ENCODE measurements at places on chromosomes 3 and 15.

GRCh38 chr3:17765819-17766472 lies 23.5 kb upstream of the TBC1D5 start:
- DNase-seq: no peak

GRCh38 chr15:60735559-60736047 lies 256.7 kb upstream of the ICE2 start:
- no peak for DNase-seq

DNA sequence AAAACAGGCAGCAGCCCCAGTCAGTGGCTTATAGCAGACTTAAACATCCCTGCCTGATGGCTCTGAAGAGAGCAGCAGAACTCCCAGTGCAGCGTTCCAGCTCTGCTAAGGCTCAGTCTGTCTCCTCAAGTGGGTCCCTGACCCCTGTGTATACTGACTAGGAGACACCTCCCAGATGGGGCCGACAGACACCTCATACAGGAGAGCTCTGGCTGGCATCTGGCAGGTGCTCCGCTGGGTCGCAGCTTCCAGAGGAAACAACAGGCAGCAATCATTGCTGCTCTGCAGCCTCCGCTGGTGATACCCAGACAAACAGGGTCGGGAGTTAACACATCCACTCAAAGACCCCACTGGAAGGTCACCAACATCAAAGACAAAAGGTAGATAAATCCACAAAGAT lies 93.5 kb downstream of the RFX7 start:
- DNase-seq: no peak

DNA sequence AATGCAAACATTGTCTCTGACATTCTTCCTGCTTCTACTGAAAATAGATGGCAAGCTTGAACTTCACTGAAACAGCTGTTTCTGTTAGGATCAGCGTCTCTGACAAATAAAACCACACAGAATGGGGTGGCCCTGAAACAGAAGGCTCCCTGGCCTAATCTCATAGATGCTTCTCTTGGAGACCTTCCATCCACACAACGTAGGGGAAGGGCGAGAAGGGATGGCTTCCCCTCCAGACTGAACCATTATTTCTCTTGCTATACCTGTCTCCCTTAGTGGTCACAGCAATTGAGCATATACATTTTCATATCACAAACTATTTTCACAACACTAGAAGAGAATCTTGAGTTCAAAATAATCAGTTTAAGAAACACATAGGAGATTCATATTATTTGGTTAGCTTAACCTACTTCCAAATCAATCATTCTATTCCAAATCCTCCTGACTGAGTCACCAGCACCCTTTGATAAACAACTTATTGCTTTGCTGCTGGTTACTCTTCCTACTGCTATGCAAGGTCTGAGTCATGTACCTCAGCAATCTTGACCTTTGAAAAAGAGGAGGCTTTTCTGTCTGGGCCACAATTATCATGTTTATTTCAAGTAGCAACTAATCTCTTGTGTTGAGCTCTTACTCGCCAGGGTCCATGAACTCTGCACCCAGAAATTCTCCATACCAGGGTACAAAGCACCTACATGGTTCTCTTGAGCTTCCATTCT lies 45.5 kb downstream of the CBLB start:
- DNase-seq: no peak

DNA sequence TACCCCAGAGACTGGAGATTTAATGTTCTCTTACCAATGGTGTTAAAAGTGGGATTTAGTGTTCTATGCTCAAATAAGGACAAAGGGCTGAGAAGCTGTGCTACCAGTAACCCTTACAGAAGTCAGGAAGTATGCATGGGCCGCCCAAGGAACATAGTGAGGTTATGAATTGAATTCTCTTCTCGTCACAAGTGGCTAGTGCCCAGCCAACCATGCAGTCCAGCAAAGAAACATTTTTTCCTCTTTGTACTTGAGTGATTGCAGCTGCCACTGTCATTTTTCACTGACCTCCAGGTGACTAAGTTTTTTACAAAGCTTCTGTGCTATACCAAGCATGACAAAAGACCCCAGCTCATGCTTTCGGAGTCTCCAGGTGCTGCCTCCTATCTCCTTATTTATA lies 110.6 kb upstream of the DCBLD2 start:
- no peak for DNase-seq

DNA sequence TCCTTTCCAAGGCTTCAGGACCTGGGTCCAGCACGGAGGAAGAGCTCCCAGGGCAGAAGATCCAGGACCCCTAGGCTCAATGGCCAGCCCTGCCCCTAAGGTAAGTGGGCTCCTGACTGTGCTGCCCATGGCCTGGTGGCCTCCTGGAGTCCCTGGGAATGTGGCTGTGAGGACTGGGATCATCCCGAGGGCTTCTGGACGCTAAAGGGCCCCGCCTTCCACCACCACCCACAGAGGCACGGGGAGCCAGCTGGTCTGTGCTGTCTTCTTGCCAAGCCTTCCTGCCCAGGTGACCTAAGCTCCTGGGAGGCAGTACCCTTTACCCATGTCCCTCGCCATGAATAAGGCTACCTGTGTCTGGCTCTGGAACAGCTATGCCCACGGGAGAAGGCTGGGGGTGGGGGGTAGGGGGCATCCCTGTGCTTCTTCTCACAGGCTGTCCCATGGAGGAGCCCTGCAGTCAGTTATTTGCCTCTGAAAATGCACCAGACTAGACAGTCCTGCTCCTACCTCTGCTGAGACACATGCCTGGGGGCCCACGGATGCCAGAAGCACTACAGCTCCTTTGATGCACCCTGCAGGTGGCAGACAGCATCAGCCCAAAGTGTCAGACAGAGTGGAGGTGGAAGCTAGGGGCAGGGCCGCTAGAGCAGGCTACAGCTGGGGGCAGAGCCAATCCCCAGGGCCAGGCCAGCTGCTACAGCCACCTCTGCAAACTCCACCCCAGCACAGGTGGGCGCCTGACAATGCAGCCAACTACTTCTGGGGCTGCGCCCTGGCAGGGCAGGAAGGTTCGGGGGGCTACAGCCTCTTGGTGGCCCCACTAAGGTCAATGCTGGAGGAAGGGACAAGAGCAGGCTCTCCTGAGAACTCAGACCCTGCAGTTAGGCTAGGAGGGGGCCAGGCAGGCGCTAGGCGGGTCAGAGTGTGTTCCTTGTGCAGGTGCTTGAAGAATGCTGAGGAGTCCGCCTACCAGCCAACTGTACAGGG lies 90.9 kb downstream of the SEC22A start:
- no peak for DNase-seq

DNA sequence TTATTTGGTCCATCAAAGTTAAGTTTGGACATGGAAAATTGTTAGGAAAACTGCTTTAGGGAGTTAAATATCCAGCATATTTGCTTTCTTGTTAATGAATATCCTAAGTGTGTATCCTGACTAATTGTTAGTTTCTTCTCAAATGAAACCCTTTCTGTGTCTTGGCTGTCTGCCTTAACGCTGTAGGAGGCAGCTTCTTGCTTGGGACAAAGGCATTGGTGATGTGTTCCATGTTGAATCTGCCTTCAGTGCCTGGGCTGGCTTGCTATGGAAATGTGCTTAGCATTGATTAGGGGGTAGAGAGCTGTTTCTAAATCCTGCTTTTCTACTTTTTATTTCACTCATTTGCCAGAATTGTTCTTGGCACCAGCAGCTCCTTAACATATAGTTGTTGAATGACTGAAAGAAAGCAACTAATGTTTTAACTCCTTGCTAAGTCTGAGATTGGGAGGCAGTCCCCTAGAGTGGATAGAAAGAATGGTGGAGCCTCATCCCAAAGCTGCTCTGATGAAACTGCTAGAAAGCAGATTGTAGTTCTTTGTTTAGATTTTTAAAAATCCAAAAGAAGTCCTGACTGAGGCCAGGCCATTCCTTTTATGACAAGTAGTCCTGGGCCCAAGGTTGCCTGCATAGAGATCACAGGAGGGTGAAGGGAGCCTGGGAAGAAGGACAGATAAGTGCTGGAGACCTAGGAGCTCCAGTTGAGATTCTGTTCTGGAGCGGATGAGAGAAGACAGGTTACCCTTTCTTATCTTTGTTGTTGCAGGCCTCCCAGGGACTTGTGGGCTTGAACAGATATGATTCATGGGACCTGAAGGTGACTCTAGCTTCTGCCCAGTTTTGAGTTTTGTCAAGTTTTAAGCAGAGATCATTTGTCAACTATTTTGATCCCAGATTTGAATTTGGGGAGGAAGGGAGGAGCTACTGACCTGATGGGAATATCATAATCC lies 39.3 kb downstream of the OXNAD1 start:
- no peak for DNase-seq

DNA sequence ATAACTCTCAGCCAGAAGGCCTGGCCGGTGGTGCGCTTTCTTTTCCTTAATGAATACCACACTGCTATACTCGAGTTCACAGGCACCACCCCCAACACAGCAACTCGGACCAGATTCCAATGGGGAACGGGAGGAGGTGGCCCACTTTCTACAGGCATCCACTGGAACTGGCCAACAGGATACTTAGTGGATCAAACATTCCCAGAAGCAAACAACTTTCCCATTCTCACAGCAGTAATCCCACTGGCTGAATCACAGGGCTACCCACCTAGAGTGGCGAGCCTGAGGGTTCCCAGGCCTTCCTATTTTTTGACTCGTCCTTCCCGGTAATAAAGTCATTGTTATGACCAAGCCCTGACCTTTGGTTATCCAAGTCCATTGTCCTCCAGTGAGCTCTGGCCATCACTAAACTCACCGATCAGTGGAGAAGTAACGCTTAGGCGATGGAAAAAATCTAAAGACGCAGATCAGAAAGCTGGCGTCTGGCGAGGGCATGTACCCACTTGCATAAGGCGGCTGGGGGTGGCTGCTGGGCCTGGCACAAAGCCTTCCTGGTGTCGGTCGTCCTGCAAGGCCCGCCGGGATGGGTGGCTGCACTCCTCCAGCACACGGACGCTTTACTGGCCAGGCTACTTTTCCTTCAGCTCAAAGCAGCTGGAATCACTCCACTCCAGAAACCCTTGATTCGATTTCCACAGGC lies 1.2 kb downstream of the EOGT start:
- DNase-seq: no peak

- no peak for DNase-seq
Measured at GRCh38 chr3:31291818-31292217, 240.9 kb upstream of the STT3B start.

DNA sequence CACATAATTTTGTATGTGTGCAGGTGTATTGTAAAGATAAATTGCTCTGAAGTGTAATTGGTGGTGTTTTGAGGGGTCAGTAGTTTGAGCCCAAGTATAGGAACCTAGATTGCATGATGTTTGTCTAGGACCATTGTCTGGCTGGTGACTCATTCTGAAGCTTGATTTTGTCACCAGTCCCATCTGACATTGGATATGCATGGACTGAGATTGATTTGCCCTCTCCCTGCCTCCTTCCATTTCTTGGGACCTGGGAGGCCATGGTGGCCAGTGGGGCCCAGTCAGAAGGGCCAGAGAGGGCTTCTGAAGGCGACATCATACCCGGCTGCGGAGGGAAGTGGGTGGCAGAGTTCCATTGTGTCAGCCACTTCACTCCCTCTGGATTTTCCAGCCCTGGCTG lies 62.3 kb downstream of the PDIA5 start:
- DNase-seq: no peak

DNA sequence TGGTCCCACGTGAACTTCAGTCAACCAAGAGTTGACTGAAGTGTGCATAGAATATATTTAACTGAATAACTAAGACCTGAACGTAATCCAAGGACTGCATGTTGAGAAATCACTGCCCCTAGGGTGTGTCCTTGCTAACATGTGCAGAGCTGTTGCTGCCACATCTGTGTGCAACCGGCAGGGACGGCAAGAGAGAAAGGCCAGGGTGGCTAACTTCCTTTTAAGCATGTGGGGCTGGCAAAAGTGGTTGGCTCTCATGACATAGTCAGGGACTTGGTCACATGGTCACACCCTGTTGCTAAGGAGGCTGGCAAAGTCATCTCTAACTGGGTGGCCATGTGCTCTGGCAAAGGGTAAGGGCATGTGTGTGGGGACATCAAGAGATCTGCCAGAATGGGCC lies 52.4 kb downstream of the GASK1A start:
- DNase-seq: no peak

- no peak for DNase-seq
Measured at GRCh38 chr15:62291262-62291661, 126.2 kb upstream of the C2CD4B start.

GRCh38 chr3:193894121-193894863 lies 241.7 kb upstream of the HES1 start:
- no peak for DNase-seq

DNA sequence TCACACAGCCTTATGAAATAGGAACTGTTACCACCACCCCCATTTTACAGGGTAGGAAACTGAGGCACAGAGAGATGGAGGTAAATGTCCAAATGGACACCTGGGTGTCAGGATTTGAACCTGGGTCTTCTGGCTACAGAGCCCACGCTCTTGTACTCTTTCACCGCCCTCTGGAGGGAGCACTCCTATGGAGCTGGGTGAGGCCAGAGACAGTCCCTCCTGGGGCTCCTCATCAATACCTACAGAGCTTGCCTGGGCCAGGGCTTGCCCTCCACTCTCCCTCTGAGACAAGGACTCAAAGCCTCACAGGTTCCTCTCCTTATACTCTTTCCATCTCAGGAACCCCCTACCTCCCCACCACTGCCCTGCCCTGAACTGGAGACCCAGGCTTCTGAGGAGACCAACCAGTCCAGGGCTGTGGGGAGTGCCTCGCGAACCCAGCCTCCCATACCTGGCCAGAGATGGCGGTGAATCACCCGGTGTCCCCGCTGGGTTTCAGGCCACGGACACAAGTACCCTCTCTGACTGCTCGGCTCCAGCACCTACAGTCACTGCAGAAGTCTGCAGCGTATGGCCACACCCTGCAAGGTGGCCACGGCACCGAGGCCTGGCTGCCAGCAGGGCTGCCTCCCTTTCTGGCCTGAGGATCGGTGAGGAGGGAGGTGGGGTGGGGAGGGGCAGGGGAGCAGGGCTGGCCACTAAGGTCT lies 22.1 kb upstream of the ATP2B2 start:
- no peak for DNase-seq

- DNase-seq: no peak
Measured at GRCh38 chr3:39752751-39753150, 56.7 kb upstream of the MYRIP start.

GRCh38 chr3:126547721-126548120 lies 11.0 kb downstream of the C3orf22 start:
- no peak for DNase-seq

DNA sequence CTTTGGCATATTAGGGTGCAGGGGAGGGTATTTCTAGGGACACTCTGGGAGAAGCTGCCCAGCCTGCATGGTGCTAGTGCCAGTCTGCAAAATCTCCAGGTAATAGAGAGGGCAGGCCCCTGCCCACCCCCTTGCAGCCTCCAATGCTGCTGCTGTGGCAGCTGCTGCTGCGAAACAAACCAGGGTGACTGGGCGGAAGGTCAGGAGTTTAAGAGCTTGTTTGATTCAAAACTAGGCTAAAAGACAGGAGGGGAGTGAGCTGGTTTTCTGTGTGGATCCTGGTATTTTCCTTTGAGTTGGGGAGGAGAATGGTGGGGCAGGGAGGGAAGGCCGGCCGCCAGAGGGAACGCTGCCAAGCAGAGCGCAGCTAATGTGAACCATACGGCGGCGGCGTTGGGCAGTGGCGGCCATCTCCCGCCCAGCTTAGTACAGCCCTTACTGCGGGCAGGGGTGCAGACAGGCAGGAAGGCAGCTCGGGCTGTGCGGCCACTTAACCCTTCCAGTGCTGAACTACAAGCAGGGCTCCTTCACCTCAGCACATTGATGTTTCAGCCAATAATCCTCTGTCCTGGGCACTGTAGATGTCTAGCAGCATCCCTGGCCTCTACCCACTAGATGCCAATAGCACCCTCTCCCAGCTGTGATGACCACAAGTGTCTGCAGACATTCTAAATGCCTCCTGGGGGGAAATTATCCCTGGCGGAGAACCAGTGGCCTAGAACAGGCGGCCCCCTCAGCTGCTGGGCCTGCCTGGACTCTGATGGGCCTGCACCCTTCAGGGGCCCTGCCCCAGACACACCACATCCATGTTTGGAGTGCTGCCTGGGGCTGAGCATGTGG lies 125.7 kb downstream of the EEFSEC start:
- no peak for DNase-seq
